ENCODE measurements at places on chromosomes 12 and 14. TPM values are rescaled to one million over a fixed set of nuclear protein-coding genes. Genes with fewer than 3 reads are reported as not detected.

DNA sequence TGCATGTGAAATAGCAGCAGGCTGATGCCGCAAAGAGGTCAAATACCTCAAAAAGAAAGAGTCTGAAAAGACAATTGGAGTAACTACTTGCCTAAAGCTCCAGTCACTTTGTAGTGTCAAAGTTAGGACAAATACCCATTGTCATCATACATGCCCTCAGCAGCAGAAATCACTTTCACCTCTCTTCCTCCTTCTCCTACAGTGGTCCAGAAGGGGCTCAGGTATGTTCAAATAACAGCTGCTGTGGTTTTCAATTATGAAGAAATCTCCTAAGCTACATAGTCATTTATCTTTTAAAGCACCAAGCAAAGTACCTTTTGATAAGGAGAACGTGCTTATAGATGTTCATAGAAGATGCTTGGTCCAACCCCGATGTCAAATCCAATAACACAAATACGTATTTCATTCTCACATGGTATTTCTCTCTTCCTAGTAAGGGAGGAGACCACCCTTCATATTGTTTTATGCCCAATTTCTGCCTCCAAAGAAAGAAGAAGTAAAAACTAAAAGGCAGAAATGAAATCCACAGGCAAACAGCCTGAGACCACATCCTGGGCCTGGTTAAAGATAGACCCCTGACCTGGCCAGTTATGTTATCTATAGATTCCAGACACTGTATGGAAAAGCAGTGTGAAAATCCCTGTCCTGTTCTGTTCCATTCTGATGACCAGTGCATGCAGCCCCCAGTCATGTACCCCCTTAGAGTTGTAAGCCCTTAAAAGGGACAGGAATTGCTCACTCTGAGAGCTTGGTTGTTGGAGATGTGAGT, 23.7 kb downstream of the GYS2 start:
- DNase-seq: no peak

DNA sequence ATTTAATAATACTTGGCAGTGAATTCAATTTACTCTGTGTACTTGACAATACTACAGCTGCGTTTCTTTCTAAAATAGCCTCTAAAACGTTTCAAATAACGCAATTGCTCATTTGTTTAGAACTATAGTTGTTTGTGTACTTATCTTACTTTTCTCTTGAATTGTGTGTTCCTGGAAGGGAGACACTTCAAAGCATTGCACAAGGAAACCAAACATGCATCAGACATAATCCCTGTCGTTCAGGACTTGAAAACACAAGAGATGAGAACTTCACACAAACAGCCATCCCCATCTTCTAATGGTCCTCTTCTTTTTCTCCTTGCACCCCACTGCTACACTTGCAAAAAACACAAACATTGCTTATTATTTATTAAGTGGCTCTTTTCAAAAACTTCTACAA, 38.5 kb downstream of the PTGER2 start:
- DNase-seq: no peak

GRCh38 chr12:60255044-60255443, 659.2 kb downstream of the SLC16A7 start:
- DNase-seq: no peak

DNA sequence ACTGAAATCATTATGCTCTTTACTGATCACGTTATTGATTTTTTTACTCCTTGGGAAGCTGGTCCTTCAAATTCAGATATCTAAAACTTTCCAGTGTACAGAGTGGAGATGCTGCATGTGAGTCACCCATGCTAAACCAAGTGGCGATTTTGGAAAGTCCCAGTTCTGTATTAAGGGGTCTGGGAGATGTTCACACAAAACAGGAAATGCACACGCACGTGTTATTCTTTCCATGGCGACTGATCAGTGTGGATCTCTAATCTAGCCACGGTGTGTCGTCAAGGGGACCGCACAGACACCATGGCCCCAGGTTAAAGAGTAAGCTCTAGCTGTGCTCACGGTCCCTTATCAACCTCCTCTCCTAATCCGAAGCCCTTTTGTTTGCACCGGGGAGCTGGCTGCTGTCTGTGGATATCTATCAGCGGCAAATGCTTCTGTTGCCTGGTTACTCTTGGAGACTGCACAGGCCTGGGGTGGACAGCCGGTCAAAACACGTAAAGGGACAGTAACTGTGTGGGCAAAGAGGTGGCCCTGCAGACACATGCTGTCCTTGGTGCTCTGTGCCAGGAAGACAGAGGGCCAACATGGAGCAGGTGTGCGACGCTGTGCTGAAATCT, 96.6 kb downstream of the RIMBP2 start:
- no peak for DNase-seq

DNA sequence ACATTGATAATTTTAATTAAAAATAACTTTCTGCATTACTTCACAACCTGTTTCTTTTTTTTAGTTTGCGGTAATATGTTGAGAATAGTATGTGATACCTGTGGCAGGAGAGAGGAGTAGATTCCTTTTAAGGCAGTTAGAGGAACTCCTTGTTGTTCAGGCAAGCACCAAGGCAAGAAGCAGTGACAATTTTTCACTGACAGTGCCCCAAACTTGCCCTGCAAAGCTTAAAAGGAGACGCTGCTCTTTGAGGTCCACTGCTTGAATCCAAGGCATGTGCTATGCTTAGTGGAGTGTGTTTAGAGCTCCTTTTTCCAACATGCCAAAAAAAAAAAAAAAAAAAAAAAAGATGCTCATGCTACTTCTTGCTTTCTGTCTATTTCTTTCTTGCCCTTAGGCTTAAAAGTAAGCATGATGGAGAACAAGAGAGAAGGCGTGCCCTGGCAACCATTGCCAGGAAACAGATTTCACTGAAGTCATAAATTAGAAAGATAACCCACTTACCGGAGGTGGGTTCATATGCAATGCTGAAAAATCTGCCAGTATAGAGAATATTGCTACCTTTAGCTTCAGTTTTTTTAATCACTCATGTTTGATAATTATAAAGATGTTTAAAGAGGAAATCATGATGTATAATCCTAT, 58.3 kb upstream of the DYRK2 start:
- DNase-seq: no peak

DIO2 gene
- 0.21 TPM for total RNA-seq

EPYC gene
- not detected for total RNA-seq

DNA sequence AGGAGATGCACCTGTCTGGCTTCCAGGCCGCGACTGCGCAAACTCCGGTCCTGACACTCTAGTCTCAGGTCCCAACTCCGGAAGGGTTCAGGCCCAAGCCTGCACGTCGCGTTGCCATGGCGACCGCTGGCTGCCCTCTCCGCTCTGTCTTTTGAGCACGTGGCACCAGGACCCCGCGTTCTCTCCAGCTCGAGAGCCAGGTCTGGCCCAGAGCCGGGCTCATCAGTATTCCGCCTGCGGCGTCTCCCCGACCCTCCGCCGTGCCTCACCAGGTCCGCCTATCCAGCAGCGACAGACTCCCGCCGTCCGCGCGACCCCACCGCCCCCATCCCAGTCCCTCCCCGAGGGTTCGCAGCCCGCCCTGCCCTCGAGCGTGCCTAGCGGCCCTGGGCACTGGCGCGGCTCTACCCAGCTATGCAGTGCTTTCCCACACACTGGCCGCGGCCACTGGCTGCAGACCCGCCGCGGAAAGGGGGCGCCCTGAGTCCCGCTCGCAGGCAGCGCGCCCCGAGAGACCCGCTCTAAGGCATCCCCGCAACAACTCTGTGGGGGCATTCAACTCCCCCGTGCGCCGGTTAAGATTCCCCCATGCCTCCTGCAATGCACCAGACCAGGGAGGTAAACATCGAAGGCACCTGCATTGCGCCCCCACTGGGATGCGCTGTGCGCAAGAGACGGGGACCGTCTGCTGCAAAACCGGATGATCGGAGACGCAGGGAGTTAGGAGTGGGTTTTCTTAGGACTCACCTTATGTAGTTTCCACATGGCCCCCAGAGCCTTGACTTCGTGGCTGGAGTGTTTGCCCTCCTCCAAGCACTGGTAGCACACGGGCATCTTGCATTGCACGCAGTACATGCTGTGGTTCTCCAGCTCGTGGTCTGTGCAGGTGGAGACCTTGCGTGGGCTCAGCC, 1.3 kb downstream of the TRIM9 start:
- DNase-seq: peak; percentile 64

DNA sequence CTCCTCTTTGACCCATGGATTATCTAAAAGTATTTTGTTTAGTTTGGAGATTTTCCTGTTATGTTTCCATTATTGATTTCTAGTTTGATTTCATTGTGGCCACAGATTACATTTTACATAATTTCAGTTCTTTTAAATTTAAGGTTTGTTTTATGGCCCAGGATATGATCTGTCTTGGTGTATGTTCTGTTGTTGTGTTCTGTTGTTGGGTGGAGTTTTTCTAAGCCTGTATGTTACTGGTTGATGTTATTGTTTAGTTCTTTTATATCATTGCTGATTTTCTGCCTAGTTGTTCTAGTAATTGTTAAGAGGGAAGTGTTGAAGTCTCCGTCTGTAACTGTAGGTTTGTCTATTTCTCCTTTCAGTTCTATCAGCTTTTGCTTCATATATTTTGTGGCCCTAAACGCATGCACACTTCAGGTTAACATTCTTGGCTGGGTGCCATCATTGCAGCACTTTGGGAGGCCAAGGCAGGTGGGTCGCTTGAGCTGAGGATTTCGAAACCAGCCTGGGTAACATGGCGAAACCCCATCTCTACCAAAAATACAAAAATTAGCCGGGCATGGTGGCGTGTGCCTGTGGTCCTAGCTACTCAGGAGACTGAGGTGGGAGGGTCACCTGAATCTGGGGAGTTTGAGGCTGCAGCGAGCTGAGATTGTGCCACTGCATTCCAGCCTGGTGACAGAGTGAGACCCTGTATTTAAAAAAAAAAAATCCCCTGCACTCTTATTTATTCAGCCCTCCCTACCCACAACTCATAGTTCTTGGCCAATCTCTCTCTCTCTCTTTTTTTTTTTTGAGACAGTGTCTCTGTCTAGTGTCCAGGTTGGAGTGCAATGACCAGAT, 28.1 kb upstream of the CFL2 start:
- no peak for DNase-seq

GRCh38 chr14:71659159-71659558, 273.1 kb upstream of the RGS6 start:
- DNase-seq: no peak

GRCh38 chr14:74946659-74947281, 8.6 kb downstream of the PGF start:
- DNase-seq: no peak

DNA sequence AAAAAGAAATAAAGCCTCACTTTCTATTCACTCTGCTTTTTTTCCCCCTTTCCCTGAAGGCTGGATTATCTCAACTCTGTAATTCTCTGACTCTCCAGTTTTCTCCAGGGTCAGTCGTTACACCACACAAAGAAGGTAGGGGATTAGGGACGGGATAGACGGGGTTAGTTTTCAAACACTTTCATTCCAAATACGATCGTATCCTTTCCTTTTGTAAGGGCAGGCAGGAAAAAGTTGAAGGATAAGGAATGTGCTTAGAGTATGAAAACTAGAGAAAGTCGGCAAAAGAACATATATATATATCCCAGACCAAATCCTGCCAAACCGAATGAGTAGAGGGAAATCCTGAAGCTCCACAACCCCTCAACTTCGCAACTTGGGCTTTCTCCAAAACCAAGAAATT, 581 bp upstream of the ESYT1 start:
- DNase-seq: no peak

KIF5A gene
- 3.4 TPM for total RNA-seq

RPGRIP1 gene
- total RNA-seq: not detected

- no peak for DNase-seq
These were observed 8.6 kb downstream of the ARHGAP9 start for GRCh38 chr12:57470970-57471656.

GRCh38 chr12:92244036-92244435, 98.4 kb upstream of the BTG1 start:
- DNase-seq: no peak

GRCh38 chr12:15808250-15808649, 19.1 kb upstream of the EPS8 start:
- DNase-seq: no peak

FITM1 gene
- total RNA-seq: 2.2 TPM

DNA sequence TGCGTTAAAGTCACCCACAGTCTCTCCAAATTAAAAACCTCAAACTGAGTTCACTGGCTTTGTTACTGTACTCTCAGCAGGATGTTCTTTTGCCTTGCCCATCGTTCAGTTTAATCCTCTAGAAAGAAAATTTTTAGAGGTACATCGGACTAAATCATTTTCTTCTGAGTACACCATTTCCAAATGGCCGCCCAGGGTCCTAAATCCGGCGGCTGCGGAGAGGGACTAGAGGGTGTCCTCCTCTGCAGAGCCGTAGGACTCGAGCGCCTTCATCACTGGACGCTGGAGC, 1.4 kb downstream of the LIN7A start:
- DNase-seq: no peak

- DNase-seq: no peak
These were observed 30.6 kb upstream of the CLEC14A start for GRCh38 chr14:38286452-38286851.

PFKM gene
- total RNA-seq: 80.3 TPM

- DNase-seq: no peak
These were observed 52.9 kb upstream of the SLC35F4 start for GRCh38 chr14:57918791-57919190.

GRCh38 chr14:34368971-34369647, 92.9 kb downstream of the SPTSSA start:
- no peak for DNase-seq

WBP11 gene
- 120 TPM for total RNA-seq

GRCh38 chr12:76226397-76226796, 121.8 kb downstream of the BBS10 start:
- DNase-seq: no peak

- no peak for DNase-seq
These were observed 195.6 kb upstream of the SSTR1 start for GRCh38 chr14:38012056-38012455.

DNA sequence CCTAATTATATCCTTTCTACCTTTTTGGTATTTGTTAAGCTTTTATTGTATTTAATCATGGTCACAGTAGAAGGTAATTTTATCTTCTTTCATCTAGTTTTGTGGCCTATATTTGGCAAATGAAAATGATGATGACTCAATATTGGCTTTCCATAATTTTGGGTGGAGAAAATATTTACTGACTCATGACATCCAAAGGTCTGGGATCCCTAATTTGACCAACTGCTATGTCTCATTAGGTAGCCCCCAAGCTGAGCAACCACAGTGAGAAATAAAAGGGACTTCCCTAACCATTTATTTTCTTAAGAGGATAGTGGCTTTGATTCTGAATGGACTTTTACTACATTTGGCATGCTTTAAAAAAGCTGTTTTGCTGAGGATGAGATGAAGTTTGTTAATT, 289.5 kb downstream of the RMST start:
- DNase-seq: no peak

TMEM229B gene
- 1.0 TPM for total RNA-seq

GRCh38 chr12:49476091-49476490, 62.7 kb upstream of the KCNH3 start:
- DNase-seq: no peak

GRCh38 chr12:92987846-92988621, 58.9 kb upstream of the EEA1 start:
- DNase-seq: peak; percentile 66

GRCh38 chr14:58695514-58695913, 57.8 kb downstream of the DACT1 start:
- no peak for DNase-seq

GNPTAB gene
- 22.2 TPM for total RNA-seq

All from activated naive CD4-positive, alpha-beta T cell treated with anti-CD3 and anti-CD28 coated beads, Interleukin-2, amount 50 U/mL, for 72 hours (primary cell).